ENCODE measurements at places on chromosomes 12 and 14.

- DNase-seq, result no peak
Measured at GRCh38 chr12:27667540-27667939, 28.7 kb upstream of the REP15 start.

GRCh38 chr12:107677671-107678070 lies 7.9 kb upstream of the PWP1 start:
- no peak for DNase-seq

- no peak for DNase-seq
Measured at GRCh38 chr12:22856178-22856577, 231.2 kb downstream of the ETNK1 start.

GRCh38 chr12:108462686-108463085 lies 52.4 kb upstream of the FICD start:
- DNase-seq, result no peak

GRCh38 chr12:91127306-91127705 lies 16.0 kb upstream of the LUM start:
- DNase-seq, result no peak

All from GOT3 (cell line).